Erythroblast (primary cell): ENCODE measurements at places on chromosomes 3 and 15.
A peak's percentile ranks its signal among the peaks of the same experiment; 100 is the strongest.

GRCh38 chr3:150733936-150734794 lies 28.8 kb downstream of the SIAH2 start:
- peak; percentile 49 for DNase-seq

GRCh38 chr3:43907508-43907858 lies 216.7 kb downstream of the ABHD5 start:
- DNase-seq = no peak

DNA sequence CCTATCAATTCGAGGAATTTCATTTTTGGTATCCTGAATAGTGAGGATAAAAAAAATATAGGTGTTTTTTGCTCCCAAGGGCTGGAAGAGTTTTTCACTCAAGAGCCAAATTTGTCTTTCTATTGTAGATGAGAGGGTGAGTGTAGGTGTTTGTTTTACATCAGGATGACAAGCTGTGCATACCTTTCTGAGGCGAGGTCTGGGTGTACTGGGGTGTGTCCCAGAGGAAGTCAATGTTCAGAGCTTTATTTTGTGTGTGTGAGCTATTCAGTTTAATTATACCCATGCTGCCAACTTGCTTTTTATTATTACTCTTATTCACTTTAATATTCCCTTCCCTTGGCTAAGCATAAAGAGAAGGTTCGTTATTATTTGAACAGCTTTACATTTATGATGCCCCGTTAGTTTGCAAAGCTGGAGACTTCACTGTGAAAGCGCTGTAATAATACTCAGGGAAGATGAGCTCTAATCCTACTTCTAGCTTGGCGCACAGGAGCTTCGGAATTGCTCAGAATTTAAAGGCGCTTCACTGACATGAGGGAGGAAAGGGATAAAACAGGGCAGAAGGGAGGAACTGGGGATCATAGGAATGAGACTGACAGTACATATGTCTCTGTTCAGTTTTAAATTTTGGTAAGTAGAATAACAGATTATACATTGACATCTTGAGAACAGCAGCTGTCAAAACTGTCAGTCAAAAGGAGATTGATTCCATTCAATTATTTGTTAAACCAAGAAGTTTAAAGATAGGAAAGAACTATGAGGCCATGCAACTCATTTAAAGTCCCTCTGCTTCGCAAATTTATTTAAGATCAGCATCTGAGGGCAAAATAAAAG lies 117.7 kb upstream of the TP63 start:
- no peak for DNase-seq

- DNase-seq = no peak
Observed at GRCh38 chr15:89034305-89034704, 54.0 kb upstream of the ABHD2 start.

GRCh38 chr3:107216711-107217110 lies 160.5 kb upstream of the CCDC54 start:
- no peak for DNase-seq

DNA sequence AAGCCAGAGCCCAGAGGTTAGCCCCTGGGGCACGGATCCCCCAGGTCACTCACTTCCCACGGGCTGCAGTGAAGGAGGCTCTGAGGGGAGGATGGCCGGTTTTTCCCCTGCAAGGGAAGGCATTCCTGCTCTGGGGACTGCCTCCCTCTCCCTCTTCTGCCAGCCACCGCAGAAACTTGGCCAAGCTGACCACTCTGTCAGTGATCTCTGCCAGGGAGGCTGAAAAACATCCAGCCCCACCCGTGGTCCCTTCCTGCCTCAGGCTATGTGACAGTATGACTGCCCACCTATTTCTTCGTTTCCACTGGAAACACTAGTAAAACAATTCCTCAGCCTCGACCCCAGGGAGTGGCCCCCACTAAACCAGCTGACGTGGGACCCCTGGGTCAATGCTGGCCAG lies 14.6 kb upstream of the FANCD2 start:
- no peak for DNase-seq

- DNase-seq = no peak
Observed at GRCh38 chr3:24220859-24221657, 273.6 kb downstream of the THRB start.

GRCh38 chr3:192188218-192188835 lies 539.0 kb downstream of the FGF12 start:
- peak; percentile 33 for DNase-seq

GRCh38 chr3:53585049-53585448 lies 90.6 kb downstream of the CACNA1D start:
- DNase-seq = no peak

DNA sequence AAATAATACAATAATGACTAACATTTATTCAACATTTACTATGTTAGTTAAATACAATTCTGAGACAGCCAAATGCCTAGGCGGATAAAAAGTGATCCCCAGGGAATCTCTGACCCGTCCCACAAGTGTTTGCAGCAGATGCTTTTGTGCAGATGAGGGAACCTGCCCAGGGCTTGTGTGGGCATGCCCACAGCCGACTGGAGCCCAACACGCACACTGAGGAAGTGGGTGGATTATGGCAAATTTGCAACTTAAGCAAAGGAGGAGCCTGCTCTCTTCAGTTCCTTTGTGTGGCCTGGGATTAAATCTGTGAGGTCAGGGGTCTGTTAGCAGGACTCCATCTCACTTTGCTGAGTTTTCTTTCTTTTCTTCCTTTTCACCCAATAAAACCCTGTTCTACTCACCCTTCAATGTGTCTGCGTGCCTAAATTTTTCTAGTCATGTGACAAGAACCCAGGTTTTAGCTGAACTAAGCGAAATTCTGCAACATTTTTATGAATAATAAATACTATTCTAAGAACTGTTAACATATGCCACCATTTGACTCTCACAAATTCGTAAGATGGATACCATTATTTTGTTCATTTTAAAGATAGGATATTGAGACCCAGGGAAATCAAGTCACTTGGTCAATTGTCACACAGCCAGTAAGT lies 13.9 kb upstream of the RTP1 start:
- no peak for DNase-seq

DNA sequence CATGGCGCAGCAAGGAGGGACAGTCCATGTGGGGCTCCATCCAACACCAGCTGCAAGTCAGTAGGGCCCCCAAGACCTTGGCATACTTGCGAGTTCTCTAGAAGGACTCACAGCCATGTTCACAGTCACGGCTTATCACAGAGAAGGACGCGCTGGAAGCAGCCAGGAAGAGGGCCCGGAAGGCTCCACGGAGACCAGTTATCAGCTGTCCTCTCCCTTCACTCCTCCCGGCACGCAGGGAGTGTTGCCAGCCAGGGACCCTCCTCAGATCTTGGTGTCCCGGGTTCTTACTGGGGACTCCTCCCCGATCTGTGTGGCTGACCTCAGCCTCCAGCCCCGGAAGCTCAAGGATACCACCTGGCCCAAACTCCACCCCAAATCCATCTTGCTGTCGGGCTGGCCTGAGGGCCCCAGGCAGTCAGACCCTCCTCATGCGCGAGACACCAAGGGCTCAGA lies 68.0 kb downstream of the SLTM start:
- DNase-seq = no peak

DNA sequence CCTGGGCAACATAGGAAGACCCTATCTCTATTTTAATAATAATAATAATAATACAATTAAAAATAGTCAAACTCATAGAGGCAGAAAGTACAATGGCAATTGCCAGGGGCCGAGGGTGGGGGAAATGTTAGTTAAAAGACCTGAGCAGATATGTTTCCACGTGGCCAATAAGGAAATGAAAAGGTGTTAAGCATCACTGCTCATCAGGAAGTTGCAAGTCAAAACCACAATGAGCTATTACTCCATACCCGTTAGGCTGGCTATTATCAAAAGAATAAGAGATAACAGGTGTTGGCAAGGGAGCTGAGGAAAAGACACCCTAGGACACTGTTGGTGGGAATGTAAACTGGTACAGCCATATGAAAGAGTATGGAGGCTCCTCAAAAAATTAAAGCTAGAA lies 60.4 kb upstream of the PRSS50 start:
- no peak for DNase-seq

GRCh38 chr15:86060674-86061073 lies 19.0 kb upstream of the AGBL1 start:
- no peak for DNase-seq

- DNase-seq = no peak
Observed at GRCh38 chr3:4551794-4552442, 58.8 kb downstream of the ITPR1 start.

GRCh38 chr15:69400850-69401249 lies 13.3 kb upstream of the KIF23 start:
- DNase-seq = no peak

DNA sequence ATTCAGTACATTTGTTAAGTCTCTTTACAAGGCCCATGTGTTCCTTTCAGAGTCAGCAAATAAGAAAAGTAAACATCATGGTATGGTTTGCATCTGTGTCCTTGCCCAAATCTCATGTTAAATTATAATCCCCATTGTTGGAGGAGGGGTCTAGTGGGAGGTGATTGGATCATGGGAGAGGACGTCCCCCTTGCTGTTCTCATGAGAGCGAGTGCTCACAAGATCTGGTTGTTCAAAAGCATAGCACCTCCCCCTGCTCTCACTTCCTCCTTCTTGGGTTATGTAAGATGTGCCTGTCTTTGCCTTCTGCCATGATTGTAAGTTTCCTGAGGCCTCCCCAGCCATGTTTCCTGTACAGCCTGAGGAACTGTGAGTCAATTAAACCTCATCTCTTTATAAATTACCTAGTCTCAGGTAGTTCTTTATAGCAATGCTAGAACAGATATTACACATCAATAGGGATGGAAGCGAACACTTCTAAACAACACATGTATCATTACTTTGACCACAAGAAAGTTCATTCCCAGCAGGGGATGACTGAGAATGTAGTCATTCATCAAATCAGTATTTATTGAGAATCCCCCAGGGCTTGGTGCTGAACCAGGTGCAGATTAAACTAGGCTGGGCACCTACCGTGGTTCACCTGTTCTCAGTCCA lies 4.1 kb downstream of the EFCAB12 start:
- no peak for DNase-seq

DNA sequence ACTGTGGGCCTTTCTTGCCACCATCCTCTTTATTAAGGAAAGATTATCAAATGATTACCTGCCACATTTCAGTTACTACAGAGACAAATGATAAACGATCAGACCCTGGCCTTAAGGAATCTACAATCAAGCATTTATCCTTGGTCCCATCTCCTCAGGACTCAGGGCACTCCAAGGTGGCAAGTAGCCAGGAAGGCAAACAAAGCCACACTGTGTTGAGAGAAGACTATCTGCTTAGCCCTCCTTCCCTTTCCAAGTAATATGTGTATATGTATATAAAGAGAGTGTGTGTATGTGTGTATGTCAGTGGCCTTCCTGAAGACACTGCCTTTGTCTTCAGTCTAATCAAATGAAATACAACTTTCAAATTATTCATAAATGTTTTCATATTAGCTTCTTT lies 490.1 kb upstream of the ATP11B start:
- no peak for DNase-seq

DNA sequence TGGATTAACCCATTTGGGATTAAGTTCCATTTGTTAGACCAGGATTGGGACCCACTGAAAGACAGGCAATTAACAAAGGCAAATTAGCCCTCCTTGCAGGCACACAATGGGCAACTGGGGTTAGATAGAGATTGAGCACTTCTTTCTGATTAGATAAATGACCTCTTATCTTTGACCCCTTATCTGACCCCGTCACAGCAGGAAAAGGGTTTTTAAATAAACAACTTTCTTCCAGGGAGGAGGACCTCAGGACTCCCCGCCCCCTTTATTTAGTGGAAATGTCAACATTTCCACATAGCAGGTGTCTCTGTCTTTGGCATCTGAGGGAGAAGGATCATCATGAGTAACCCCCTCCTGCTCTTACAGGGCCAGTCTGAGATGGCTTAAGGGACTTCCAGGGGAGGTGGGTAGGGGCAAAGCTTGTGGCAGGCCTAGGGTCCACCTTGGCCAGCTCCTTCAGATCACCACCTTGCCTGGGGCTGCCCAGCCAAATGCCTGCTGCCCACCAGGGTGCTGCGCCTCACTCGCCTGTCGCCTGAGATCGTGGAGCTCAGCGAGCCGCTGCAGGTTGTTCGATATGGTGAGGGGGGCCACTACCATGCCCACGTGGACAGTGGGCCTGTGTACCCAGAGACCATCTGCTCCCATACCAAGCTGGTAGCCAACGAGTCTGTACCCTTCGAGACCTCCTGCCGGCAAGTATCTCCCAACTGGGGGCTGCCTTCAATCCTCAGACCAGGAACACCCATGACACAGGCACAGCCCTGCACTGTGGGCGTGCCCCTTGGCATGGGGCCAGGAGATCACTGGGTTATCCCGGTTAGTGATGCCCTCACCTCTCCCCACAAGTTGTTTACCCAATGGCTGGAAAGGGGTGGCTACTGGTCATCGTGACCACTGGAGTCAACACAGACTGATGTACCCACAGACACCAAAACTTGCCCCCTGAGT lies 2.6 kb upstream of the WDR6 start:
- DNase-seq = peak; percentile 90

DNA sequence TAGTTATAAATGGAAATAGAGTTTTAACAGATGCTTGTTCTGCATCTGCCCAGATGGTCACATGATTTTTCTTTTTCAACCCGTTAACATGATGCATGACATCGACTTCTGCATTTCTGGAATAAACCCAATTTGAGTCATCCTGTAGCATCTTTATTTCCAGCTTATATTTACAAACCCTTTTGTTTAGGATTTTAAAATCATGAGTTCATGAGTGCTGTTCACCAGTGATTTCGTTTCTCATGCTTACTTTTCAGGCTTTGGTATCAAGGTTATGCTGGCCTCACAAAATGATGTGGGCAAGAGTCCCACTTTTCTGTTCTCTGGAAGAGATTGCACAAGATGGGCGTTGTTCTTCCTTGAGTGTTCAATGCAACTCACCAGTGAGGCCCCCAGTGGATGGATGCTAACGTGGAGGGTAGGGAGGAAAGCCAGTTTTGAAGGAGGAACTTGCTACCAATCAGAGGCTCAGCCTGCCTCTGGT lies 5.2 kb downstream of the HRH1 start:
- no peak for DNase-seq

- DNase-seq = no peak
Observed at GRCh38 chr3:165759041-165759440, 78.2 kb downstream of the BCHE start.

DNA sequence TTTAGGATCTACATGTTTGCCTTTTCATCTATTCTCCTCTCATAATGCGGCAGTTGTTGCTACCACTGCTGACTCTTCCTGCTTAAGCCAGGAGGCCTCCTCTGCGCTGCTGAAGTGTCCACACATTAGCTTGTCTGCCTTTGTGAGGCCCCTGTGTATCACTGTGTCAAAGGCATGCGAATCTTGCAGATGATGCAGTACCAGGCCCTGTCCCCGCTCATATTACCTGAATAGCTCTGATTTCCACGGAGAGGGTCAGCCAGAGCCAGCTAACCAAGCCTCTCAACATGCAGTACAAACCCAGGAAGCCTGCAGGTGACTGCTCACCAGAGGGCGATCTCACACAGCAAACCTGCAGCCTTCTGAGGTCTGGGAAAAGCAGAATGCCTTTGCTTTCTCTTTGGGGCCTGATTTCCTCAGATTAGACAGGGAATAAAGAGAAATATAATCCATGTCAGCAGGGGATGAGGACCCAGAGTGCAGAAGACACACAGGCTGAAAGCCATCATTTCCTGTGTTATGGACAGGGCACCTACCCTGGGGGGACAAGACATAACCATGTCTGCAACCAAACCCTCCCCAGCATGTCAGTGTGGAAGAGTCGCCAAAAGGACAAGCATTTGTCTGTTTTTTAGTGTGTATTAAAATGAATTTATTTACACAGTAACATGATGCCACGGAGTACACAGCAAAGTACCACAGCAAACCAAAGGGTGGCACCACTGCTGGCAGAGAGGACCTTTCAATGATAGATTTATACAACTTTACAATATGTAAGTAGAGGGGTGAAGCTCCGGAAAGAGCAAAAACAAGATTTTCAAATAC lies 36.8 kb upstream of the TSPAN3 start:
- DNase-seq = peak; percentile 60
